ENCODE measurements at places on chromosomes 4 and X.
A peak's percentile ranks its signal among the peaks of the same experiment; 100 is the strongest.

DNA sequence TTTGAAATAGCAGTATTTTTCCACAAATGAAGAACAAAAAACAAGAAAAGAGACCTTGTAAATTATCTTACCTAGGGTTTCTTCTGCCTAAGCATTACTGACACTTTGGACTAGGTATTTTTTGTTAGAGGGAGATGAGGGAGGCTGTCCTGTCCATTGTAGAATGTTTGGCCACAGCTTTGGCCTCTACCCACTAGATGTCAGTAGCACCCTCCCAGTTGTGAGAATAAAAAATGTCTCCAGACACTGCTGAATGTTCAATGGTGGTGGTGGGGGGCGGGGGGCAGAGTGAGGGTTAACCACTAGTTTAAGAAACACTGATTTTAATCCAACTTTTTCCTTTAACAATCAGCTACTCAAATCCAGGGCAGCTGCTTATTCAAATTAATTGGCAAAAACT is 25.8 kb downstream of the OTUD4 start:
- no peak for DNase-seq

DNA sequence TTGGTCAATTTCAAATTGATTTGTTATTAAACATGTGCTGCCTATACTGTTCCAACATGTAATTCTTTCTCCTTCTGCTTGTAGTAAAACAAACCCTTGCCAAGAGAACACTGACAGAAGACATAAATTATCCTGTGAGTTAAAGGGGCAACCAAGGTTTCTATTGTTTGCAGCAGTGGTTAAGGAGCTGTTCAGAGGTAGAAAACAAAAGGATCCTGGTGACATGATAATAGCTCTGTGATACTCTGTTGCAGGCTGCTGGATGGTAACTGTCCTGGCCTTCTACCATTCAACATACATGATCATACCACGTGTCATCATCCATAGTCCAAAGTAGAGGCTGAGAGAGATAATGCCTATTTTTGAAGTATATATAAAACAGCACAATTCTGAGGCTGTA is 75.8 kb upstream of the F9 start:
- DNase-seq: no peak

GRCh38 chr4:6449746-6450369 is 22.6 kb downstream of the PPP2R2C start:
- no peak for DNase-seq

DNA sequence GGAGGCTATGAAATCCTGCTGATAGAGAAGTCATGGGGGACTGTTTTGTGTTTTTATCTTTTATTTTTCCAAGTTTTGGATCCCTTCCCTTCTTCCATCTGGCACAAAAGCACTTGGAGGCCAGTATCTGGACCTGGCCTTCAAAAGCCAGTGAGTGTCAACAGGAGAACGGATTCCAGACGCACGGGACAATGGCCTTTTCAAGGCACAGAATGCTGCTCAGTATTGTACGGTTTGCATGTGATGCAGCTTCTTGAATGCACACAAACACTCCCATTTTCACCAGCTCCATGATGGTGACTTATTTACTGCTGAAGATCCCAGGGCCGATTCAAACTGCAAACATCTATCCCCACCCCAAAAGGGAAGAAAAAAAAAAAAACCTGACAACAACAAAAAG is 145.4 kb downstream of the CPEB2 start:
- DNase-seq: no peak

DNA sequence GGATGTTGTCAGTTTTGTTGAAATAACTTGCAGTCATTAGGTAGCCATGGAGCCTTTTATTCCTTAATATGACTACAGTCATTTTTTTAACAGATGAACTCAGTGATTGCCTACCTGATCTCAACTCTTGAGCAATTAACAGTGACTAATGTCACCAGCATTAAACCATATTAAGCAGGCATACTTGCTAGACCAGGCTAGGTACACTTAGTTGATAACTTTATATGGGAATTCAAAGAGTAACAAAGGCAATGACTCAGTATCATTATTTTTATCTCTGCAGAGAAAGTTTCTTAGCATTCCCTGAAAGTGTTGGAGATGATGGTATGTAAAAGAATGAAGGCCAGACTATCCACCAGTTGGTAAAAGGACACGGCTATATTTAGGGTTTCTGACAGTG is at the start of gene C4orf54:
Gene C4orf54, minus strand, starts transcription at position 31 of the 400 bp plus-strand sequence. CDS start 3,180 bp downstream, outside the sequence.
- DNase-seq: no peak

DNA sequence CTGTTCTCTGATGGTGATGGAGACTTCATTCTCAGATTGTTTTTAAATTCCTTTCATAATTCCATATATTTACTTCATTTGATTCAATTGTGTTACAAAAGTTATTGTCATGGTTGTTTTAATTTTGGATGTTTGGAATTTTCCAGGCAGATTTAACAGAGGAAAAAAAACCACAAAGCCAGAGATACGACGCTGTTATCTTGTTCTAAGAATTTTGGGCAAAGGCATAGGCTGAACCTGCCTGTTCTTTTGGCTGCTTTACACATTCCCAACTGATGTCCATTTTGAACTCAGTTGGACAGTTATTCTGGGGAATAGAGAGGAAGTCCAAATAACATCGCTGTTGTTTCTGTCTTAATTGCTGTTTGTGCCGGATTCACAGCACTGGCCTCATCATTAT is 65.7 kb downstream of the LINC00632 start:
- no peak for DNase-seq

DNA sequence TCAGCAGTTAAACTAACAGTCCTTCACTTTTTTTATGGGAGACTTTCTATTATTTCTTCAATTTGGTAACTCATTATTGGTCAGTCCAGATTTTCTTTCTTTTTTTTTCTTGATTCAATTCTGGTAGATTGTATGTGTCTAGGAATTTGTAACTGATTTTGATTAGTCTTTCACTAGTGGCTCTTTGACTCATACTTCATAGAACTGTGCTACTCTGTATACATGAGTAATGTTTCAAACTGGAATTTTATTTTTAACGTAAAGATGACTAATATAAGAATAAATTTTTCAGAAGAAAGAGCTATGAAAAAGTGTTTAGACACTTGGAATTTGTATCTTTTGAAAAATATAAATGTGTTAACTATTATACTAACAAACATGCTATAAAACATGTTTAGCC is 813.0 kb downstream of the TRAM1L1 start:
- DNase-seq: no peak

DNA sequence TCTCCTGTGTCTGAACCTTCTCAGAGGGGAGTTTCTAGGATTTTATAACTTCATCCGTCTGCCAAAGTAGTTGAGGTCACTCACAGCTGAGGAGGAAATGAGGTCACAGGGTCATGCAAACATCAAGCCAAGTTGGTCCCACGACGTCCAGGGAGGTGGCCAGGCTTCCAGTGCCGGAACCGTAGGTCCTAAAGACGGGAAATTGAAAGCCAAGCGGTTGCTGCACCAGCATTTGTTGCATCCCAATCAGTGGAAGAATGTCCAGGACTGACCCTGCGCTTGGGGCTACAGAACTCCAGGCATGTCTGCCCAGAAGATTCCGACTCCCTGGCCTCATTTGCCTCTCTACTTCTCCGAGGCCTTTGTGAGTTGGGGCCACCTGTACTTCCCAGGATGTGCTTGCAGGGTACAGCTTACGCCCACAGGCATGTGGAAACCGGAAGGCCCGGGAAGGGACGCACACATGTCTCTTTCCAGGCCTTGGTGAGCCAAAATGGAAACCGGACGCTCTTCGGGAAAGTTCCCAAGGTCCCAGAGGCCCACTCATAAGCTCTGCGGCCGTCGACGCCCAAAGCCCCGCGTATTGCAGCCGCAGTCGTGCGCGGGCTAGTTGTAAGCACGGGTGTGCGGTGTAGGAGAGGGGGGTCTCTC is 9.3 kb downstream of the PRDM8 start:
- peak; percentile 70 for DNase-seq

GRCh38 chrX:108224218-108224617 is 132.6 kb downstream of the ATG4A start:
- DNase-seq: no peak

Measured in forelimb muscle (tissue), 1 donor.